Parietal lobe (tissue), 2 donors: ENCODE measurements at places on chromosomes 4 and X. TPM values are rescaled to one million over a fixed set of nuclear protein-coding genes. Genes with fewer than 3 reads are reported as not detected.

DMP1 gene
- not detected for total RNA-seq

CT83 gene
- not detected for total RNA-seq

MSX1 gene
- 0.63 TPM for total RNA-seq

DCLK2 gene
- 203 TPM for total RNA-seq

UPF3B gene
- 10.0 TPM for total RNA-seq

KDM6A gene
- 47.0 TPM for total RNA-seq

HSFX3 gene
- total RNA-seq, result not detected

KDR gene
- total RNA-seq, result 10.6 TPM

MTMR8 gene
- total RNA-seq, result 6.9 TPM

DLG3 gene
- total RNA-seq, result 97.7 TPM

CLIC2 gene
- total RNA-seq, result 3.8 TPM

C4orf36 gene
- 1.6 TPM for total RNA-seq
